ENCODE measurements at places on chromosomes 1 and 21.
A peak's percentile ranks its signal among the peaks of the same experiment; 100 is the strongest.

DNA sequence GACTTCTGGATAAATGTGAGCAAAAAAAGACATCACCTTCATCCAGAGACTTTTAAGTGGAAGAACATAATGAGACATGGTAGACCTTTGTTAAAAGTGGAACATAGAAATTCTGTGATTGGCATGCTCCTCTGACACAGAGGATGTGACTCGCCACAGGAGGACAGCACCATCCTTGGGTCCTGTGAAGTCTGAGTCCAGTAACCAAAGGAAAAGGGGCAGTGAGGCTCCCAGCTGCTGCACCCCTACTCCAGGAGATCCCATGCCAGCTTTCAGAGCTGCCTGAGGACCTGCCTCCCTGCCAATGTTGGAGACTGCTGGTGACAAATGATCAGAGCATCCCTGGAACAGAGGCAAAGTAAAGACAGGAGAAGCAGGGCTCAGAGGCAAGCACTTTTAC, 136.2 kb downstream of the BRINP2 start:
- DNase-seq, result peak; percentile 26

DNA sequence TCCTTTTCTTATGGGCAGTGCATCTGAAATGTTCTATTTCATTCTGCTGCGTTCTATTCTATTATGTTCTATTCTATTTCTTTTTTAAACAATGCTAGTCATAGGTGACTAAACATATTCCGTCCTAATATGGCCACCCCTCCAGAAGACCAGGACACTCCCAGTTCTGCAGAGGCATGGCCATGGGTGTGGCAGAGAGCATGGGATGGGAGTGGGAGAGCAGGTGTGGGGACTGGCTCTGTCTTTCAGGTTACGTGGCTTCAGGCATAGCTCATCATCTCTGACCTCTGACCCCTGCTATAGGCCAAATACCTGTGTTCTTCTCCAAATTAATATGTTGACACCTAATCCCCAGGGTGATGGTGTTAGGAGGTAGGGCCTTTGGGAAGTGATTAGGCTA, 33.4 kb upstream of the TLR5 start:
- no peak for DNase-seq

- no peak for DNase-seq
These were observed 53.3 kb upstream of the TSPAN2 start for GRCh38 chr1:115142616-115143015.

DNA sequence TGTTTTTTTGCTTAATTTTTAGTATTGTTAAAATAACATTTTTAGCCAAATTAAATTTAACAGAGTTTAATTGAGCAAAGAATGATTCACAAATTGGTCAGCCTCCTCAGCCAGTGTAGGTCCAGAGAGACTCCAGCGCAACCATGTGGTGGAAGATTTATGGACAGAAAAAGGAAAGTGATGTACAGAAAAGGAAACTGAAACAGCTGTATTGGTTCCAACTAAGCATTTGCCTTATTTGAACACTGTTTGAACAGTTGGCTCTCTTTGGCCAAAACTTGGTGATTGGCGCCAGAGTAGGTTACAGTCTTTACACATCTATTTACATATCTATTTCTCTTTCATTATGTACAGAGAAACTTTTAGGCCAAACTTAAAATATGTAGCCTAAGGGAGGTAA, 19.4 kb downstream of the RPS6KC1 start:
- no peak for DNase-seq

- no peak for DNase-seq
These were observed 210.6 kb downstream of the KIF26B start for GRCh38 chr1:245365095-245366020.

- no peak for DNase-seq
These were observed 32.9 kb downstream of the GRHL3 start for GRCh38 chr1:24351918-24352627.

GRCh38 chr1:36536727-36537126, 54.0 kb upstream of the CSF3R start:
- DNase-seq, result no peak

GRCh38 chr1:38129971-38130370, 83.4 kb upstream of the POU3F1 start:
- DNase-seq, result no peak

- no peak for DNase-seq
These were observed 104.9 kb upstream of the EDN2 start for GRCh38 chr1:41589395-41589794.

- no peak for DNase-seq
These were observed 34.1 kb downstream of the OPTC start for GRCh38 chr1:203528063-203528462.

Measured in nucleus accumbens (tissue), 56 donors.